ENCODE measurements at places on chromosomes 5 and 9.

GRCh38 chr9:1460143-1460769 is 410.1 kb downstream of the DMRT2 start:
- DNase-seq, result no peak

- no peak for DNase-seq
Measured at GRCh38 chr5:81021951-81022687, 62.0 kb downstream of the RASGRF2 start.

DNA sequence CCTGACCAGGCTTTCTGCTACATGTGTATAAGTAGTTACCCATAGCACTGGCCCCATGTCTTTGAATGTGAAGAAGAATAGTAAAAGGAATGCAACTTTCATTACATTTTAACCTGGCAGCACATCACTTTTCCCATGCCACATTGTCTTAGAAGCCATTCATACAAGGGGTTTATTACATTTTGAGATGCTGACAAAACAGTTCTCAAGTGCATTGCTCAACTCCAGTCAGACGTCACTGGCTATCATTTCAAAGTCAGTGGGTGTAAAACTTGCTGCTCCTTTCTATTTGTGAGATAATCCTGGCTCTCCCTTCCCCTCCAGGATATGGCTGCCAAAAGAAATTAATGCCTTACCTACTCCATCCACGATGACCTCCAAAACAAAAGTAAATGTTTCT is 97.0 kb upstream of the VCAN start:
- DNase-seq, result no peak

GRCh38 chr5:91438871-91439270 is 55.8 kb upstream of the ARRDC3 start:
- no peak for DNase-seq

- no peak for DNase-seq
Measured at GRCh38 chr5:171945066-171945465, 61.4 kb downstream of the FBXW11 start.

DNA sequence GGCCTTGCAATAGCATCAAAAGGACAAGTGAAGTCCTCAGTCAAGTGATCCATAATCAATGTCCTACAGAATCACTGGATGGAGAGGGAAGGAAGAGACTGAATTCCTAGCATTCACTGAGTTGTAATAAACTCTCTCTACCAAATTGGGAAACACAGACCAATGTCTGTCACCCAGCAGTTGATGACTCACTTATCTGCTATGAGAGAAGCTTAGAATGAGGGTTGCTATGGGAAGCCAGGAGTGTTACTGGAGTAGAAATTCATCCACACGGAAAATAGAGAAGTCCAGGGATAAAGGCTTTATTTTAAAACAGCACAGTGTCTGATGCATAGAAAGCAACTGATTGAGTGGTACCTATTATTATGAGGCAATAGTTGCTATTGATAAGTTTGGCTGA is 407.4 kb downstream of the BRINP1 start:
- DNase-seq, result no peak

DNA sequence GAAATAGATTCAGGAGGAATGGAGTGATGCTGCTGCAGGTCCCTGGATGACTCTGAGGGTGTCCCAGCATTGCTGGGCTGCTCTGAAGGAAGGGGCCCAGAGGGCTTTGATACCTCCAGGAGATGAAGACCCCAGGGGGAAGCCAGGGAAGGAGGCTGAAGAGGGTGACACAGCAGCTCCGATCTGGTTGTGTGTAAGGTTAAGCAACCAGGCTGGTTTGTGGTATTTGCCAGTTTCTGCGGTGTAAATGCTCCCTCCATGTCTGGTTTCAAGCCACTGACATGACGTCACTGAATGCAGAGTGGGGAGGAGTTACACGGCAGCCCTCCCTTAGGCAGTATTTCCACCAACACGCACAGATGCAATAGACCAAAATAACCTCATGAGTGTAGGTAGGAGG is 40.0 kb upstream of the ORM1 start:
- DNase-seq, result no peak
